RPMI7951 (cell line): ENCODE measurements at places on chromosomes 3 and 15.

- no peak for DNase-seq
Observed at GRCh38 chr15:28005004-28005527, 94.0 kb downstream of the OCA2 start.

DNA sequence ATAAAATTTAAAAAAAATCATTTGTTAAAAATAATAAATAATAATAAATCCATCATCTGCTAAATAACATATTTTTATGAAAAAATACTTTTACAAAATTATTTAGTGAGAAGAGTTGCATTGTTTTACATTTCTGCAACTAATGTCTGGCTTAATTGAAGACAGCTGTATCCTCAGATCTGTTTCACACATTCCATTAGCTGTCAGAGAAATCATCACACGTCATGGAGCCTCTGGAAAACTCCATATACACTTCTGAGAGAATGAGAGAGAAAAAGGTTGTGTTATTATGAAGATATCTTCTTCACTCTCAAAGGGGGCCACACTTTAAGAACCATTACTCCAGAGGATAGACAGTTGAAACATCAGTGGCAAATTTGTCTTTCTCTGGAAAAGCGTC is 40.8 kb downstream of the CMSS1 start:
- no peak for DNase-seq

DNA sequence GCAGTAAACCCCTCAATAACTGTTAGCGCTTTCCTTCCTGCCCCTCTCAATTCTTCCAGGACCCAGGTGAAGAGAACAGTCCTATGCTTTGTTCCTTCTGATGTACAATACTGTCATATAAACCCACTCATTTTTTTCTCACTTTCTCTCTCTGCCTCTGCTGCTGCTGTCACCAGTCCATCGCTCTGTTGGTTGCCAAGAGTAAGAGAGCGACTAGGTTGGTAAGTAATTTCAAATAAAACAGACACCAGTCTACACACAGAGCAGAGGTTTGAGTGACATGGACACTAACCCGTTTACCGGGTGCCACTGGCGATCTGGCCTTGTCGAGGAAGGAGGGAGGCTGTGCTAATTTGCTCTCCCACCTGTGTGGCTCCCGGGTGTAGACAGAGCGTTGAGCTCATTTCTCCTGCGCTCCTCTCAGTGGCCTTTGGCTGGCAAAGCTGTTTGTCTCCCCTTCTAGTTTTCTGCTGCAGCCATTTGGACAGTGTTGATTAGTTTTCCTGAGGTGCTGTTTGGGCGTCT is 215.4 kb downstream of the THSD4 start:
- DNase-seq, result no peak

- no peak for DNase-seq
Observed at GRCh38 chr3:157520485-157521150, 17.4 kb upstream of the VEPH1 start.
